ENCODE measurements at places on chromosomes 12 and 14. TPM values are rescaled to one million over a fixed set of nuclear protein-coding genes. Genes with fewer than 3 reads are reported as not detected.

DNA sequence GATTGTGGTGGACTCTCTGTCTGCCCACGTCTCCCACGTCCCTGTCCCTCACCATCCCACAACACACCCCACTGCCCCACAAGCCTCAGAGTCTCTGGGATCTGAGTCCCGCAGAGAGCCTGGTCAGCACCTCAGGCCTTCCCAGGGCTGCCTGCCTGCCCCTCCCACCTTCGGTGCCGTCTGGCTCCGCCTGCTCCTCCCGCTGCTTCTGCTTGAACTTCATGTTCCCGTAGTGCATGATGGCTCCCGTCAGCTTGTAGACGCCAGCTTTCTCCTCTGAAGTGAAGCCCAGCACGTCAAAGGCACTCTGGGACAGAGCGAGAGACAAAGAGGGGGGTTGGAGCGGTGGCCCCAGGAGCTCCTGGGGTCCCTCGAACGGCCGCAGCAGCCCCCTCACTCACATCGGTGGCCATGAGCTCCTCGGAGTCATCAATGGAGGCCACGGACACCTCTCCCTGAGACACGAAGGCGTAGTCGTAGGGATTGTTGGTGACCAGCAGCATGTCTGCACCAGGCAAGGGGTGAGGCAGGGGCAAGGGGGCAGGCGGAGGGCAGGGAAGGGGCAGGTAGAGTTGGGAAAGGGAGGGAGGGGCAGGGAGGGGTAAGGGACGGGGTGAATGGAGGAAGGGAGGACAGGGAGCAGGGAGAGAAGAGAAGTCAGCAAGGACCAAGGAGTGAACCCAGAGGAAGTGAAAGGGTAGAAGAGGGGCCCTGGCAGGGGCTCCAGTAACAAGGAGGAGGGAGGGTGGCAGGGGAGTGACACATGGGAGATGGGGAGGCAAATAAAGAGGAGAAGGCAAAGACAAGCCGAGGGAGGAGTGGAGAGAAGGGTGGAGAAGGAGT lies 5.6 kb downstream of the MYH6 start:
- H3K27me3 ChIP-seq = no peaks in the 10 kb centered on the region
- H3K36me3 ChIP-seq = no peaks in the 10 kb centered on the region
- H3K4me1 ChIP-seq = no peaks in the 10 kb centered on the region
- no peak overlapping the region for H3K4me3 ChIP-seq
- H3K27ac ChIP-seq = no peak overlapping the region

- no peaks in the 10 kb centered on the region for H3K27me3 ChIP-seq
- peaks cover 9% of the 10 kb centered on the region for H3K36me3 ChIP-seq
- no peak overlapping the region for H3K4me3 ChIP-seq
- DNase-seq = no peak
- H3K27ac ChIP-seq = peak overlapping the region; percentile 61
- H3K4me1 ChIP-seq = peaks cover 32% of the 10 kb centered on the region
These were observed 28.8 kb downstream of the VPS37B start for GRCh38 chr12:122866950-122867607.

- no peak overlapping the region for H3K4me3 ChIP-seq
- H3K27me3 ChIP-seq = no peaks in the 10 kb centered on the region
- peaks cover 4% of the 10 kb centered on the region for H3K36me3 ChIP-seq
- DNase-seq = no peak
- peaks cover 6% of the 10 kb centered on the region for H3K4me1 ChIP-seq
These were observed 5.9 kb downstream of the UBE3B start for GRCh38 chr12:109483346-109483745.

- no peak overlapping the region for H3K4me3 ChIP-seq
- no peaks in the 10 kb centered on the region for H3K36me3 ChIP-seq
- DNase-seq = no peak
- H3K27me3 ChIP-seq = no peaks in the 10 kb centered on the region
- no peak overlapping the region for H3K27ac ChIP-seq
These were observed 102.1 kb downstream of the DUSP6 start for GRCh38 chr12:89250213-89250612.

GRCh38 chr12:32201096-32201495 lies 94.4 kb downstream of the BICD1 start:
- H3K27ac ChIP-seq = no peak overlapping the region
- no peaks in the 10 kb centered on the region for H3K4me1 ChIP-seq
- no peaks in the 10 kb centered on the region for H3K36me3 ChIP-seq
- DNase-seq = no peak

GRCh38 chr14:49460662-49461061 lies 125.5 kb downstream of the RPS29 start:
- H3K4me3 ChIP-seq = no peak overlapping the region
- H3K27me3 ChIP-seq = no peaks in the 10 kb centered on the region
- H3K4me1 ChIP-seq = no peaks in the 10 kb centered on the region
- H3K27ac ChIP-seq = no peak overlapping the region

DNA sequence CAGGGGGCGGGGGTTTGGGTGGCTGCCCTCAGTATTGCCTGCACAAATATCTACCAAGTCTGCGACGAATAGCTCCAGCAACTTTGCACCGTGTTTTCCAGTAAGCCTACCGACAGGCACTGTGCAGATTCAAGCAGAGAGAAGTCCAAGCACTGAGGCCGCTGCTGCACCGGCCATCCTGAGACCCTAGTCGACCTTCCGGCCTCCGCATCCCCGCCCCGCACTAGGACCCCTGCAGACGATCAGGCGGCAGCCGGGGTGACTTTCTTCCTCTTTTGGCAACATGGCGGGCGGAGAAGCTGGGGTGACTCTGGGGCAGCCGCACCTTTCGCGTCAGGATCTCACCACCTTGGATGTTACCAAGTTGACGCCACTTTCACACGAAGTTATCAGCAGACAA lies at the start of gene EIF2S3B:
Gene EIF2S3B, plus strand, starts transcription at position 271 of the 400 bp plus-strand sequence. Its CDS starts 13 bp downstream, at position 284.
- H3K27me3 ChIP-seq = no peaks in the 10 kb centered on the region
- H3K36me3 ChIP-seq = no peaks in the 10 kb centered on the region
- DNase-seq = no peak

DNA sequence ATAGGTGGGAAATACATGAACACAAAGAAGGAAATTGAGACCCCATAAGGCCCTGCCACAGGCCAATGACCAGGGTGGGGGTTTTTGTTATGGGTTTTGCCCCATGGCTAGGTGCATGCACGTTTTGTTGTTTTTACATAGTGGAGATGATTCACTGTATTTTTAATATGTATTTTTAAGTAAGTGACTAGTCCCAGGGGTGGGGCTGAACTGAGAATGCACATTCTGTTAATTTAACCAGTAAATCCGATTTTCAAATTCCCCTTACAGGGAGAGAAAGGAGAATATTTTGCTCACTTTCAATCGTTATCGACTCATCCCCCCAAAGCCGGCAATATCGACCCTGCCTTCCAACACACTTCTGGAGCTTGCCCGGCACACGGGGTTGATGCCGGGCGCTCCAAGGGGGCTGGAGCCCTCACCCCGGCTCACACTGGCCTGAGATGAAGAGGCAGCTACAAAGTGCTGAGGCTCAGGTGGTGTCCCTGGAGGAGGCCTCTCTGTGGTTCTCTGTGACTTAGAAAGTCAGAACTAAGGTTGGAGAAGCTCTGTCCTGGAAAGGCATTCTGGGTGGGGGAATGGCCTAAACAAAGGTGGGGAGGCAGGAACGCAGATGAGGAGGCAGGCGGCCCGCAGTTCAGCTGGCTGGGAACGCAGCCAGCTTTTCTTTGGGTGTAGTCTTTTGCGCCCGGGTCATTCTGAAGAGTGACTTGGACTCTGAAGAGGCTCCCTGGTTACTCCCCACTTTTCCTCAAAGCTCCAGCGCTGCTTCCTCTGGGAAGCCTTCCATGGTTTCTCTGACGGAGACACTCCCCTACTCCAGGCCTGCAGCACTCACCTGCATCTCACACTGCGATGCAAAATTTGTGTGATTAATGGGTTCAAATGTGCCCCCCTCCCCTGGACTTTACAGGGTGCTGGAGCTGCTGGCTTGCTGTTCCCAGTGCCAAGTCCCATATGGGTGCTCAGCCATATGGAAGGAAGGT lies 50.7 kb upstream of the DLK1 start:
- H3K27me3 ChIP-seq = peaks cover 79% of the 10 kb centered on the region
- H3K36me3 ChIP-seq = no peaks in the 10 kb centered on the region
- peaks cover 32% of the 10 kb centered on the region for H3K4me1 ChIP-seq

DNA sequence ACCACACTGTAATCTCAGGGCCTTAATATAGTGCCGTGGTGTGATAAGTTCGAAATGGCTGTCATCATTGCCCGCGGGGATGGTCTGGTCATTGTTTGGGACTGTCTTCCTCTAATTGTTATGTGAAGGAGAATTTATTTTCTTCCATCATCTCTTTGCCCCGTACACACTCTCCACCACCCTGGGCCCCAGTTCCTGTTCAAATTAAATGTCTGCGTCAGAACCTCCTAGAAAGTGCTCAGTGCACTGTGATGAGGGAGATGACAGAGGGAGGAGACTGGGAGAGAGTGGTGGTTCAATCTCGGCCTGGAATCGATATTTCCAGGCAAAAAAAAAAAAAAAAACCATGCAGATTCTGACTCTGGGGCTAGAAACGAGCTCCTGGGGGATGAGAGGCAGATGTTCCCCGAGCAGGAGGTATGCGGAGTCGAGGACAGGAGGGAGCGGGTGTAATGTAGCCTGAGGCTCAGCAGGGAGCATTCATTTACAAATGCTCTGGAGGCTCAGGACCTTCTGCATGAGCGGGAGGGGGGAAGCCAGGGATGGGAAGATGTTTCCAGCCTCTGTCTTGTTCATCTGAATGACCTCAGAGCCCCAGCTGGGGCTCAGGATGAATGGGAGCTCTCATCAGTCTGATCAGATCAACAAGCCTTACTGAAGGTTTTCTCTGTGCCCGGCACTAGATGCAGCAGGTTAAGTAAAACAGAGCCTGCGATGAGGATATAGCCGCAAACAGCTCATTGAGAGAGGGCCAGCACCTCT lies 219.5 kb downstream of the TBX5 start:
- no peak overlapping the region for H3K4me3 ChIP-seq
- H3K27me3 ChIP-seq = peaks cover 6% of the 10 kb centered on the region
- no peaks in the 10 kb centered on the region for H3K36me3 ChIP-seq
- DNase-seq = no peak
- H3K4me1 ChIP-seq = no peaks in the 10 kb centered on the region
- H3K27ac ChIP-seq = no peak overlapping the region

- H3K4me1 ChIP-seq = peaks cover 41% of the 10 kb centered on the region
- peak overlapping the region; percentile 32 for H3K27ac ChIP-seq
- H3K36me3 ChIP-seq = no peaks in the 10 kb centered on the region
- no peak for DNase-seq
- H3K4me3 ChIP-seq = no peak overlapping the region
These were observed 18.5 kb upstream of the TC2N start for GRCh38 chr14:91885839-91886238.

- no peaks in the 10 kb centered on the region for H3K36me3 ChIP-seq
- DNase-seq = no peak
- no peaks in the 10 kb centered on the region for H3K4me1 ChIP-seq
- no peak overlapping the region for H3K4me3 ChIP-seq
These were observed 1320.5 kb upstream of the SEL1L start for GRCh38 chr14:82854131-82854530.

- H3K27me3 ChIP-seq = no peaks in the 10 kb centered on the region
- DNase-seq = no peak
- H3K4me1 ChIP-seq = no peaks in the 10 kb centered on the region
- H3K27ac ChIP-seq = peak overlapping the region; percentile 17
- no peak overlapping the region for H3K4me3 ChIP-seq
These were observed 8.0 kb downstream of the KLHL33 start for GRCh38 chr14:20428010-20428365.

DNA sequence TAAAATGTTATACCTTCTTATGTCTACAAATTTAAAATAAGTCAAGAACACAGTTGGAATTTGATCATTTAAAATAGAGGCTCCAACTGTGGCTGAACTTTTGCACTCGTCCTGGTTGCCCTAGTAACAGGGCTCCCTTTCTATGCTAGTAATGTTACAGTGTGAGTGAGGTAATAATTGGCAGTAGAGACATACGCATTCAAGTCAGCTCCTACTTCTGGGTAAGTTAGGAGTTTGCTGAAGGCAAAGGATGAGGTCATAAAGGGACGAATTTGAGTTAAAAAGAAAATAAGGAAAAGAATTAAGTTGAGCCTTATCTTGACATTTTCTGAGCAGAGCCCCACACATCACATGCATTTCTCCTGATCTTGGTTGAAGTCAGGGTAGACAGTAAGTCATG lies 129.1 kb downstream of the TMEM117 start:
- no peak overlapping the region for H3K4me3 ChIP-seq
- H3K27ac ChIP-seq = no peak overlapping the region
- no peaks in the 10 kb centered on the region for H3K36me3 ChIP-seq
- H3K4me1 ChIP-seq = no peaks in the 10 kb centered on the region
- no peaks in the 10 kb centered on the region for H3K27me3 ChIP-seq

DNA sequence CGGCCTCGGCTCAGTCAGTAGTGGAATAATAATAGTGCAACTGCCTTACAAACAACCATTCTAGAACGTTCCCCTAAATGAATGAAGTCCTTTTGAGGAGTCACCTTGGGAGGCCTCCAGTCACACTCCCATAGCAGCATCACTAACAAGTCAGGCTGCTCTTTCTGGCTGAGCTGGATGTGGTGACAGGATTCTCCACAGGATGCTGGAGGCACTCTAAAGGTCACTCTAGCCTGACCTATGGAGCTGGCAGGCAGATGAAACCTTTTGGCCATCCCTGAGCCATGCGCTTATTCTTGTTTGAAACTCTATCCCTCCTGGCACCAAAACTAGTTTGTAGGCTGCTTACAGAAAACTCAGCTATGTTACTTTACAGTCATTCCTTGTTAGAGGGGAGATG lies 17.9 kb upstream of the TFCP2 start:
- no peak overlapping the region for H3K4me3 ChIP-seq
- H3K27ac ChIP-seq = no peak overlapping the region
- H3K4me1 ChIP-seq = peaks cover 26% of the 10 kb centered on the region
- no peak for DNase-seq
- H3K36me3 ChIP-seq = no peaks in the 10 kb centered on the region

DNA sequence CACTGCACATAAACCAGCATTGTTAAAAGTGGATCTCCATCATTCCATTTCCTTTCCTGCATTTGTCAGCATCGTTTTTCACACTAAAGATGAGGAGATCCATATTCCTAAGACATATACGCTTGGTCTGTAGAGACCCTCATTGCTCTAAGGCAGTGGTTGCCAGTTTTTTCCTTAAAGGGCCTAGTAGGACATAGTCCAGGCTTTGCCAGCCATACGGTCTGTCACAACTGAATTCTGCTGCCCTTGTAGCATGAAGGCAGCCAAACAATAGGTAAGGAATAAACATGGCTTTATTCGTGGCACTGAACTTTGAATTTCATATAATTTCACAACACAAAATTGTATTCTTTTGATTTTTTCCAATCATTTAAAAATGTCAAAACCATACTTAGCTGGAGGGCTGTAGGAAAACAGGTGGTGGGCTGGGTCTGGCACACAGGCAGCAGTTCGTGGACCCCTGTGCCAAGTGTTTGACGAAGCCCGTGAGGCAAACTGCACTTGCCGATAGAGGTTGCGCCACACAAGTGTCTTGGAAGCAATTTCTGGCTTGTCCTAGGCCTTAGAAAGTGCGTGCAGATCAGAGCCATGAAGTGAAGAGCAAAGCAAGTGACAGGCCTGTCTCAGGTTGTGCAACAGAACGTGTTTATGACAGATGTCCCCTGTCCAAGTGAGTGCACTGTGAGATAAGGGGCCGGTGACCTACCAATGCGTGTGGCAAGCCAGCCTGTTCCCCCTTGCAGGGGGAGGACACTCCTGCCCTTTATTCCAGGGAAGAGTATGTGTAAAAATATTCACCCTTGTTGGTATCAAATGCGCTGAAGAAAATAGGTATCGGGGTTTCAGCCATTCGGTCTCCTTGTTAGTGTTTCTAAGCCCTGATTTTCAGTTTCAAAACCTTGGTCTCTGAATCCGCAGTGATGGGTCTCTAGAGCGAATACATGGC lies 916 bp upstream of the CHPT1 start:
- no peaks in the 10 kb centered on the region for H3K27me3 ChIP-seq
- DNase-seq = no peak
- H3K4me3 ChIP-seq = peak overlapping the region; percentile 82

The CLEC4E gene
- 0.19 TPM for total RNA-seq

The A2ML1 gene
- total RNA-seq = 520 TPM

The DLK1 gene
- not detected for total RNA-seq
